ENCODE measurements at places on chromosomes 2 and 18. TPM values are rescaled to one million over a fixed set of nuclear protein-coding genes. Genes with fewer than 3 reads are reported as not detected.

The MAP2 gene
- total RNA-seq: not detected

The KIAA2012 gene
- total RNA-seq: not detected

The CMPK2 gene
- 94.3 TPM for total RNA-seq

The SCYGR3 gene
- not detected for total RNA-seq

The RELCH gene
- total RNA-seq: 46.3 TPM

The SRD5A2 gene
- not detected for total RNA-seq

The RESP18 gene
- total RNA-seq: not detected

The ITGB6 gene
- not detected for total RNA-seq

The ACMSD gene
- total RNA-seq: not detected

GRCh38 chr2:230586328-230586982 lies 126.2 kb upstream of the CAB39 start:
- no peak for DNase-seq

DNA sequence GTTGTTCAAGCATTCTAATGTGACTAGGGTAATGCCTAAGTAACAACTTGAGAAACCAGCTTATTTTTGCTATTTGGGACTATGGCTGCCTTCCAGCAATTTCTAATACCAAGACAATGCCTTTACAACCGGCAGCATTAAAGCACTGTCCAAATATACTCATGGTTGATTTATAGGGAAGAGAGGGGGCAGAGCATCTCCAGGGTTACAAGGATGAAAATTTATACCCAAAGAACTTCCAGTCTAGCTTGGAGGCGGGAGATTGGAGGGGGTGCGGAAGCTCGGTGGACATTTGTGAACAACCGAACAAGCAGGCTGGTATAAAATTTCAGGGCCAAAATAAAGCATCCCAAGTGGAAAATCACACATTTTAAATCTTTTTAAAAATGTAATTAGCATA lies 294.9 kb upstream of the STON1 start:
- DNase-seq: no peak

GRCh38 chr2:37869771-37870170 lies 55.3 kb upstream of the RMDN2 start:
- DNase-seq: no peak

- DNase-seq: peak; percentile 56
Observed at GRCh38 chr2:96537734-96538486, 1.4 kb downstream of the ARID5A start.

GRCh38 chr2:70461414-70461813 lies 92.2 kb downstream of the TGFA start:
- DNase-seq: no peak

GRCh38 chr2:144529841-144530240 lies 9.9 kb upstream of the ZEB2 start:
- DNase-seq: no peak

DNA sequence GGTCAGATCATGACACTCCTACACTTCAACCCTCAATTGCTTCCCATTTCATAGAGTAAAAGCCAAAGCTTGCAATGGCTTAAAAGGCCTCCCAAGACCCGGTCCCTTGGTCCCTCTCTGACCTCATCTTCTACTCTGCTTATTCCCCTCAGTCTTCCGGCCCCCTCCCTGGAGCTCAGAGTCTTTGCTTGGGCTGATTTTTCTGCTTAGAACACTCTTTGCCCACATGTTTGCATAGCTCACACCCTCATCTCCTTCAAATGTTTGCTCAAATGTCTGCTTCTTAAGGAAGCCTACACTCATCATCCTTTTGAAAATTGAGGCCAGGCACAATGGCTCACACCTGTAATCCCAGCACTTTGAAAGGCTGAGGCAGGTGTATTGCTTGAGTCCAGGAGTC lies 65.6 kb upstream of the CAPN13 start:
- DNase-seq: no peak

GRCh38 chr2:85854897-85855296 lies 33.9 kb downstream of the ST3GAL5 start:
- DNase-seq: no peak

DNA sequence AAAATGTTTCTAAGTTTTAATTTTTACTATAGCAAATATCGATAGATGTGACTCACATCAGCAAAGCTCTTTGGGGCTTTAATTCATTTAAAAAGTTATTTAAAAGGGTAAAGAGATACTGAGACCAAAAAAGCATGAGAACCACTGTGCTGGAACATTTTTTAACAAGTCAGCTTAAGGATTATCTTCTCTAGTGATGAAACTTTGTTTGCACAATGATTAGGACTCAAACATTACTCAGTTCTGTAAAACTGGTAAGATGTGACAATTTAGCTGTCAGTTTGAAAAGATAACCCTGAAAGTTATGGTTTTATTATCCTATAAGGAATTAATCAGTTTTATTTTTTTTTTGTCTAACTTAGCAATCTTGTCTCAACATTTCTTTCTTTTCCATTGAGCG lies 301.4 kb downstream of the TSN start:
- DNase-seq: no peak

DNA sequence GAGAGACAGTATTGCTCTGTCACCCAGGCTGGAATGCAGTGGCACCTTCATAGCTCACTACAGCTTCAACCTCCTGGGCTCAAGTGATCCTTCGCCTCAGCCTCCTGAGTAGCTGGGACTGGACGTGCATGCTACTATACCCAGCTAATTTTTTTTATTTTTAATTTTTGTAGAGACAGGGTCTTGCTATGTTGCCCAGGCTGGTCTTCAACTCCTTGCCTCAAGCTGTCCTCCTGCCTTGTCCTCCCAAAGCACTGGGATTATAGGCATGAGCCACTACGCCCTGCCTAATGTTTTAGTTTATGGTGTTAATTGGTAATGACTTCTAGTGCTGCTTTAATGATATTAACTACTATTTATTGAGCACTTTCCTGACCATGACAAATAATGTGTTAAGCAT lies 18.3 kb downstream of the RNF138 start:
- no peak for DNase-seq
